Natural killer cell (primary cell): ENCODE measurements at places on chromosomes 3 and 15. TPM values are rescaled to one million over a fixed set of nuclear protein-coding genes. Genes with fewer than 3 reads are reported as not detected.

DNA sequence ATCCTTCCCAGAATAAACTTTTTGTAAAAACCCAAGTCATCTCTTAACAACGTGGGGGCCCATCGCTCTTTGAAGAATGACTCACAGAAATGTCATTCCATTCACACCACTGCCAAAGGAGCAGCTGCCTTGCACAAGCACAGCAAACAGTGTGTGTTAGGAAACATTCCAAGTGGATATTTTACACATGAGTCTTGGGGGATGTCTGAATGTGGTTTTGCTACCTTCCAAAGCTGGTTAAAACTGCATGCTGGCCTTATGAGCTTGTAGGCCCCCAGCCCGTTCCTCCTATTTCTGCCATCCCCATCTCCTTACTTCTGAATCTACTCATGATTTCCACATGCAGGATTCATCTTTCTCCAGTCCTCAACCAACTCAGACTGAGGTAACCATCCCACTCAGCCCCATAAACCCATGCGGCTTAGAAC lies 130.8 kb downstream of the CPNE4 start:
- no peak for DNase-seq

DNA sequence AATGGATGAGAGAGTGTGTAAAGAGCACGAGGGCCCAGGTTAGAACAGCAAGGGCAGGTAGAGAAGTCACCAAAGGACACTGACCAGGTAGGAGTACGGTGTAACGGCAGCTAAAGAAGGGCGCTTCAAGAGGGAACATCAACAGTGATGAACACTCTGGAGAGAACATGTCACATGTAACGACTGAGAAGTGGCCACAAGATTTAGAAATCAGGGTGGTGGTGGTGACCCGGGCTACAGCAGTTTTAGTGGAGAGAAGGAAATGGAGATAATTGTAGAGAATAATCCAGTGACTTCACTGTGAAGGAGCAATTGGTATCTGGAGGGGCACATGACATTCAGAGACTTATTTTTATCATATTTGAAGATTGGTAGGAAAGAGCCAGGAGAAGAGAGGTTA lies 1.2 kb upstream of the C15orf40 start:
- DNase-seq, result no peak

DNA sequence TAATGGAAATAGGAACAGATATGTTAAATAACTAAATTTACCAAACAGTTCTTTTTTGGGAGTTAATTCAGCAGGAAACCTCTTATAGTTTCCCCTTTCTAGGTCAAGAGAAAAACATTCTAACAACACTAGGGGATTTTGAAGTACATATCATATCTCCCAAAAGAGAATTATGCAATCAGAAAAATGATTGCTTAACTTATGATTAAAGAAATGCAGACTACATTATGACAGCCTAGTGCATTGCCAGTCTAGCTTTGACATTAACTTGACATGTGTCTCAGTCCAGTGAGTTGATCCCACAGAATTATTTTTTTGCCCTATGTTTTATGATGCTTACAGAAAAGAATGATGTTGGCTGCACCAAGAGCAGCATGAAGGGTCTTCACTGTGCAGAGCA lies 31.7 kb upstream of the NPHP3 start:
- no peak for DNase-seq

- DNase-seq, result peak; percentile 36
Measured at GRCh38 chr3:185823078-185824044, 1.5 kb downstream of the IGF2BP2 start.

- DNase-seq, result no peak
Measured at GRCh38 chr3:14548321-14548729, 8.2 kb upstream of the GRIP2 start.

- DNase-seq, result no peak
Measured at GRCh38 chr3:125353128-125353527, 22.0 kb downstream of the ZNF148 start.

- no peak for DNase-seq
Measured at GRCh38 chr3:64848822-64849221, 161.0 kb upstream of the ADAMTS9 start.

GRCh38 chr3:58575971-58576652 lies 1.1 kb downstream of the FAM107A start:
- DNase-seq, result no peak

DNA sequence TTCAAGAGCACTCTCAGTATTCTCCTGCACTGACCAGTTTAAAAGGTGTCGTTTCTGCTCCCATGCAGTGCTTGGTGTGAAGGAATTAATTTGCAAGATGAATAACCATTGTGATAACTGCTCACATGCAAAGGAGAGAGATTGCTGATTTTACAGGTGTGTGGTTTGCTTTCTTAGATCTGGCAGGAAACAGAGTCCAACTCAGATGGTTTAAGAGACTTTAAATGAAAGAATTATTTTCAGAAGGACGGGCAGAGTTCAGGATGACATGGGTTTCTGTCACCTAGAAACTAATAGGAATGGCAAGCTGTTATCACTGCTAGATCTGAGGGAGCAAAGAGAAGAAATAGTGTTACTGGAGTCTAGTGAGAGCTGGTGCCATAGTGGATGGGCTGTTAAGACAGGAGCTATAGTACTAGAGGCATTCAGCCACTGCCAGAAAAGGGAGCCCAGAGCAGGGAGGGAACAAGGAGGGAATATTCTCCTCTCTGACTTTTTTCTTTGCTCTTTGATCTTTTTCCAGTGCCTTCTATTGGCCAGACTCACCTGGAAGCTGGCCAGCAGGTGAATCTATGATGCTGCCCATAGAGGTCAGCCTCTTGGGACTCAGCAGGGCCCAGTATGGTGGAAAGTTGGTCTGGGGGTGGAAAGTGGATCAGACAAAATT lies 14.9 kb downstream of the ATXN7 start:
- no peak for DNase-seq

DNA sequence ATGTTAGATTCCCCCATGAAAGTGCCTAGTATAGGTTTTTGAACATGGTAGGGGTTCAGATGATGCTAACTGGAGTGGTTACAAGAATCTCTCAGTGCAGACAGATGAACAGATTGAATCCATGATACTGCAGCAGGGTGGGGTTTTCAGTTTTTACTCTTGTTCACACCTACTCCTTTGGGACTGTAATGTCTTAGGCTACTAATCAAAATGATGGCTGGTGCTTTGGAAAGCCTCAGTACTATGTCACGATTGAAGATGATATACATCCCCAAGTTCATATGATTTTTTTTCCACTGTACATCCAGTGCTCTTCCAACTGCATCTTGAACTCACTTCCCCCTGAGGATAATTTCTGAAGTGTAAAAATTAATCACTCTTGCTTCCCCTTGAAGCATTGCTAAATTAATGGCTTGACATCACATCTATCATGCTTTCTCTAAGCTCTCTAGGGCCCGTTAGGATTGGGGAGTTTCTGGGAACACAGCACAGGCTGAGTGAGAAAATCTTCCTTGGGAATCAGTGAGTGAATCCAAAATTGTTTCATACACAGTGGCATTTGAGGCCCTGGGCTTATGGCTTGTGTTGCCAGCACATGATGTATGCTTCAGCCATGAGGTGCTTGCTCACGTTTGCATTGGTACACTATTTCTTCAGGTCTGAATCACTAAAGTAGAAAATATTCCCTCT lies 115.0 kb upstream of the TPRG1 start:
- DNase-seq, result no peak

- no peak for DNase-seq
Measured at GRCh38 chr15:81015621-81016488, 15.1 kb downstream of the TLNRD1 start.

- no peak for DNase-seq
Measured at GRCh38 chr3:195823280-195823679, 11.6 kb upstream of the MUC4 start.

- no peak for DNase-seq
Measured at GRCh38 chr3:120475722-120476377, 25.1 kb upstream of the FSTL1 start.

DNA sequence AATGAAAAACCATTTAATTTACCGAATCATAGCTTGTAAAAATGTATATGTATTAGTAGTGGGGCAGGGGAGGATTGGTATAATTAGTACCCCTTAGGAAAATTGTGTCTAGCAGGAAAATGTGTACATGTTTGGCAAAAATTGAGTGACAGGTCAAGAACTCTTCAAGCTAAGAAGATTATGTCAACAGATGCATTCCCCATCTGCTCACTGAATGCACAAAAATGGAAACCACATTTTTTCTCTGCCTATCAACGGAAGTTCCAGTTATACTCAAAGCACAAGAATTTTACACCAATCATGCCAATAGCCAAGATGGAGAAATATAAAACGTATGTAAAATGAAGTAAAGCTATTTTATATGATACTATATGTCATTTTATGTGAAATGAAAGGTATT lies 377.8 kb downstream of the KCNH8 start:
- no peak for DNase-seq

DNA sequence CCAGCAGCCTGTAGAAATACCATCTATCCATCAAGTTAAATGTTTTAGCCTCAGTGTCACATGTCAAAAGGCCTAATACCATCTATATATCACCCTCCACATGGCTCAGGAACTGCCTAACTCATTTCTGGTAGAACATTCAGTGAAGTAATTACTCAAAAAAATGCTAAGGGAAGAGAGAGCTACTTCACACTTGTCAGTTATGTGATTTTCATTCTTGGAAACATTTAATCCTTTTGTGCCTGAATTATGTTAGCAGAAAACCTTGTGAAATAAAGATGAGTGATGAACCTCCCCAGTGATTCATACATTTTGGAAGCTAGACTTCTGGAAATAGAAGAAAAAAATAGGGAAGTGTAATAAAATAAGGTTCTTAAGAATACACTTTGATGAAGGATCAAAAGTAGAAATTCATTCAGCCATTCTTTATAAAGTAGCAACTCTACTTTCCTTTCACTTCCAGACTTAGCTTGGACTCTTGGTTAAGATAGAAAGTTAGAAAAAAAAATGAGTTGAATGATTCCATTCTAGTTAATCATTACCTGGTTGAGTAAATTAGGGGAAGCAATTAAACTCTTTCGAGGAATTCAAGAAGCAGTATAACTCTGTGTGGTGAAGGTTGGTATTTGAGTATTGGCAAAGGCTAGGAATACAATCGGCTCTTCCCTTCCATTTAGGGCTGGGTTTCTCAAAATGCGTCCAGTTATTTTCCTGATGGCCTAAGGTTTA lies 3.6 kb downstream of the OTOL1 start:
- no peak for DNase-seq

DNA sequence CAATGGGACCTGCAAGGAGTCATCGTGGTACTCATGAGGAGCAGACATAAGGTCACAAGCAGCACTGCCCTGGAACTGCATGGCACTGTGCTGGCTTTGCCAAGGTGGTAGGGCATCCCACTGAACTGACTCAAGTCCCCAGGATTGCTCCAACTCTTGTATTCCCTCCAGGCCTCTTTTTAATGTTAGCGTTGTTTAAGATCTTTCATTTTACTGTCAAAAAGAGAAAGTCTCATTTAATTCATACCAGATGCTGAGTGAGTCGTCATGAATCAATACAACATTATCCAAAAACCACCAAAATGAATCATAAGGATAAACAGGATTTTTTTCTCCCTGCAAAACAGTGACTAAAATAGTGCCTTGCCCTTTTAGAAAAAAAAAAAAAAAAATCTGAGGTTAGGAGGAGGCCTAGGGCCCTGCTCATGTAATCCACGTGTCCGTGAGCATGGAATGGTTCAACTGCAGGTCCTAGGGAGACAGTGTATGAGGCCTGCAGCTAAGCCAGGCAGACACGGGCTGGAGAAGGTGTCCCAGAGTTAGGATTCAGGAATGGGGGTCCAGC lies 36.7 kb upstream of the BLM start:
- DNase-seq, result no peak

DNA sequence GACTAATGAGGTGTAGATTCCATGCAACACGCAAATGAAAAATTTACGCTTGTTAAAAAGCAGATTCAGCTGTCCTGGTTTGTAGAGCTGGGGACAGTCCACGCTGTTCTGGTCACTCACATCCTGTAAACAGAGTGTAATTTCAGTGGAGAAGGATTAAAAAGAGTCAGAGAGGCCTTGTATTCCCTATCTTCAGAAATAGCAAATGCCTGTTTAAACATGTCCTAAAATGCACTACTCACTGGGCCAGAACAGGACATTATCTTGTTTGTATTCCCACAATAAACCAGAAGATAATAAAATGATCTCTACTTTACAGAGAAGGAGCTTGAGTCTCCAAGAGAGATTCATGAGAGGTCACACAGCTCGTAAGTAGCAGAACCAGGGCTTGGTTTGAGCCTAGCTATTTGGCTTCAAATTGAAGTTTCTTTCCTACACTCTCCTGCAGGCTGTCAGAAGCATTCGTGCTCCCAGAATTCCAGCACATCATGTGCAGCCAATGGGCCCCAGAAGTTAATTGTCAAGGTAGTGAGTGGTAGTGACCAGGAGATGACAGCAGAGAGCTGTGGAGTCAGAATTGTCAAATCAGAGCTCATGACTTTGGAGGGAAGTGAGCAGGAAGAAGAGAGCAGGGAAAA lies 242.5 kb downstream of the ATP8B4 start:
- DNase-seq, result no peak

DNA sequence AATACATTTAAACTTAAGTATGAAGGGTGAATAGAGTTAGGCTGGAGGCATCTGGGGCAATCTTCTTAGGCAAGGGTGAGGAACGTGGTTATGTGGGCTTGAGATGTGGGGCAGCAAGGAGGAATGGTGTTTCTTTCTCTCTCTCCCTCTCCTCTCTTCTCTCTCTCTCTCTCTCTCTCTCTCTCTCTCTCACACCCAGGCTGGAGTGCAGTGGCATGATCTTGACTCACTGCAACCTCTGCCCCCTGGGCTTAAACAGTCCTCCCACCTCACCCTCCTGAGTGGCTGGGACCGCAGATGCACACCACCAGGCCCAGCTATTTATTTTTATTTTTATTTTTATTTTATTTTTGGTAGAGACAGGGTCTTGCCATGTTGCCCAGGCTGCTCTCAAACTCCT lies 4.0 kb upstream of the MGA start:
- no peak for DNase-seq

Gene ROPN1B
- total RNA-seq, result not detected

Gene SAMD7
- not detected for total RNA-seq

Gene P2RY12
- 1.6 TPM for total RNA-seq

Gene PCOLCE2
- not detected for total RNA-seq

Gene GYG1
- total RNA-seq, result 46.6 TPM

Gene TMEM40
- 6.5 TPM for total RNA-seq

Gene SGO1
- total RNA-seq, result 1.4 TPM

Gene FBLN2
- total RNA-seq, result 2.7 TPM

Gene DUSP7
- total RNA-seq, result 8.7 TPM
